ENCODE measurements at places on chromosomes 13 and 19.

DNA sequence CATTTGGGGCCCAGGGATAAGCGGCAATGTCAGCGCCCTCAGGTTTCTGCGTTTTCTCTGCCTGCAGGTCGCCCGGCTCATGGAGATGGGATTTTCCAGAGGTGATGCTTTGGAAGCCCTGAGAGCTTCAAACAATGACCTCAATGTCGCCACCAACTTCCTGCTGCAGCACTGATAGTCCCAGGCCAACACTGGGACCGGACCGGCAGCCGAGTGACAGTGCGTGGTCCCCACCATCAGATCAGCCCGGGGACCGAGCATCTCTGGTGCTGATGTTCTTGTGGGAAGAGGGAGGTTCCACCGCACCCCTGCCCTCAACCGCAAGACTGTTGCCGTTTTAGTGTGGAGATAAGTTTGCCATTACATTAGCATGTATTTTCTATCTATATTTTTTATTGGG, 78.0 kb upstream of the GPR183 start:
- DNase-seq = no peak

DNA sequence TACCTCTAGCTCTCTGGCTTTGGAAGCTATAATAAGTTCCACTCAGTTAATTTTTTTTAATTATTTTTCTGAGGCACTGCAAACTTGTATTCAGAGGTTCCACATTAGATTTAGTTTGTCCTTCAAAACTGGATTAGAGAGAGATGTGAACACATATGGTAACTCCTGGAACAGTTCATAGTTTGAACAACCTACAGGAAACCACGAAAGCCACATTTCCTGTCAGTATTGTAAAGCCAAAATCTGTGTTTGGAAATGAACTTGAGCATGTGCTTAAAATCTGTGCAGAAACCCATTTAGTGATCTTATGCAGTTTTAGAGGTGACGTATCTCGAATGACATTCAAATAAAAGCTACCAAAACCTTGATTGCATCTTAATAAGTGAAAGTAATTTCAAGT, 1952.0 kb downstream of the OLFM4 start:
- no peak for DNase-seq

DNA sequence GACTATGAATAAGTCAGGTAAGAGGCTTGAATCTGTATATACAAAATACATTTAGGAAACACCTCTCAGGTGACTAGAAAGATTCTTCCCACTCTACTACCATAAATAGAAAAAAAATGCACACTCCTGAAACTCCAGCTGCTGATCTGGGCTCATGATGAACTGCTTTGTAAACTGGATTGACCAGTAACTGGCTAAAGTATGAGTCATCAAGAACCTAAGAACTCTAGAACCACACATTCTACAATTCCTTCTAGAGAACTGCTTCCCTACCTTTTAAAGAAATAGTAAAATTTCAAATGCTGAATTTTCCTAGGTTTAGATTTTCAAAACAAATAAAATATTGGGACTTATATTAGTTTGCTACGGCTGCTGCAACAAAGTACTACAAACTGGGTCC, 55.2 kb downstream of the ELF1 start:
- DNase-seq = no peak

- no peak for DNase-seq
Observed at GRCh38 chr13:110447058-110447511, 114.4 kb downstream of the RAB20 start.

DNA sequence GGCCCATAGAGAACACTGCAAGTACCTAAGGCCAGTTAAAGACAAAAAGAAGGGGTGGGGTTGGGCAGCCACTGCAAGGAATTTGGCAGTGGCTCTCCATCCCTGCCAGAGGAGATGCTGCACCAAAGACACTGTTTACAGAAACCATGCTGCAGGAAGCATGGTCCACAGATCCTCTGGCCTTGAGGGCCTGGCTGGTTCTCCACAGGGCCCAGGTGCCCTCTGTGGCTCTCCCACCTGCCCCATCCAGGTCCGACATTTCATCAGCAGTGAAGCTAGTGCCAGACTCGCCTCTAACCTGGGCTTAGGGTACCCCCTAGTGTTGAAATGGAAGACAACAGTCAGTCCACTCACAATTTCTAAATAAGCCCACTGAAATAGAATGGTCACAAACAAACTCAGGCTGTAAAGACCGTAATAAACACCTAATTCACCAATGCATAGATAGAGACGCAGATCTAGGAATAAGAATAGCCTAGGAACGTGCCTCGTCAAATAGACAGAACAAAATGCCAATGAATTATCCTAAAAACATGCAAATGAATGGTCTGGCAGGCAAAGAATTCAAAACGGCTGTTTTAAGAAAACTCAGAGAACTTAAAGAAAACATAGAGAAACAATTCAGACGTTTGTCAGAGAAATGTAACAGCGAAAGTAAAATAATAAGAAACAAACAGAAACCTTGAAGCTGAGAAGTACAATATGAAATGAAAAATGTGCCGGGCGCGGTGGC, 23.3 kb downstream of the LYPD4 start:
- no peak for DNase-seq

GRCh38 chr13:49904729-49905456, 31.2 kb downstream of the SPRYD7 start:
- DNase-seq = no peak
